ENCODE measurements at places on chromosomes 7 and 10.
A peak's percentile ranks its signal among the peaks of the same experiment; 100 is the strongest.

DNA sequence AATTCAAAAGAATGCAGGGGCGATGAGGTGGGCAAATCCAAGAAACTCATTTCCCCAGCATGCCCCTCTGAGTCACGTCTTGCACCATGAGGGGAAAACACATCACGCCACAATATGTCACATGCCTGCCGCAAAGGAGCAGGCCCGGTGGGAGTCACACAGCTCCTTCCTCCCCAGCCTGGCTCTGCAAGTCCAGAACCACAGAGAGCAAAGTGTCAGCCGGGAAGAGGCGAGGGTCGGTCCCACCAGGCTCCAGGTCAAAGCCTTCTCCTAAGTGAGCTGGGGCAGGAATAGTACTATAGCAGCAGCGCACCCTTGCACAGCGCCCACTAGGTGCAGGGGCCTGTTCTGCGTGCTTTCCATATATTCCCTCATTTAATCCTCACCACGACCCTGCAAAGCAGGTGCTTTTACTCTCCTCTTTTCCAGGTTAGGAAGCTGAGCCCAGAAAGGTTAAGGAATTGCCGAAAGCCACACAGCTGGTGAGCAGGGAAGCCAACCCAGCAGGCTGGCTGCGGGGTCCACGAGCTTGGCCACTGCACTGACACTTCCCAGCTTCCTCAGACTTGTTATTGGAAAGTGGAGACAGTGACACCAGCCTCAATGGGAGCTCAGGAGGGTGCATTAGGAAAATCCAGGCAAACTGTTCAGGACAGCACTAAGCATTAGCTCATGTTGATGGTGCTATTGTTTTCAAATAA lies 94.0 kb upstream of the ZMIZ1 start:
- DNase-seq = peak; percentile 44

GRCh38 chr7:19772841-19773760 lies at the start of gene TMEM196:
TSS of gene TMEM196 (minus strand) at chr7:19773617. CDS start at chr7:19772696, 921 bp downstream.
- DNase-seq = no peak

DNA sequence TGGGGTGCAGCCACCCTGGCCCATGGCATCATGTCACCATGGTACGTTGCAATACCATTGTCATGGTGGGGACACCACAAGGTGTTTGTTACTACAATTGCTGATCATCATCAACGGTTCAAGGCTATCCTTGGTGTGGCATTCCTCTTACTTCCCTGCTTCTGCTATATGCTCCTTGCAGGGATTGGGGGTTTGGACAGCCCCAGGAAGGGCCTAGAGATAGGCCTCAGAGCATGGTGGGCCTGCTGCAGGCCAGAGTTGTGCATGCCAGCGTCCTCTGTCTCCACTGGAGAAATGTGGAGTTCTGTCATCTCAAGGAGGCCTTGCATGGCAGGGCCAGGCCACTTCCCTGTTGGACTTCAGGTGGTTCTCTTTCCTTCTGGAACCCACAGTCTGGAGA lies 234.6 kb upstream of the MKI67 start:
- no peak for DNase-seq

GRCh38 chr7:30929686-30930085 lies 18.0 kb downstream of the AQP1 start:
- no peak for DNase-seq

GRCh38 chr7:15175152-15175551 lies 272.6 kb upstream of the DGKB start:
- no peak for DNase-seq

DNA sequence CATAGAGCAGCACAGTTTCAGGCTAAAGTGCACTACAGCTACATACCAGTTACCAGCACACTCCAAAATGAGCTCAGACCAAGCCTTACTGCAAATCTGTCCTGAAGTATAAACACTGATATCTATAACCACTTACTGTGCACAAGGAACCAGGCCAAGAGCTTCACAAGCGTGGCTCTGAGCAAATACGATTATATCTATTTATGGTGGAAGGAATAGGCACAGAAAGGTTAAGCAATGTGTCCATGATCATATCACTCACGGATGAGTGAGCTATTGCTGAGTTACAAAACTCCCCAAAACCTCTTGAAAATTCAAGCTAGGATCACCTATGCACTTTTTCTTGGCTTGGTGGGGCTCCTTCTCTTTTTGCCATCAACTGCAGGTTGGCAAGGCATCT lies 84.9 kb downstream of the GPAM start:
- no peak for DNase-seq

GRCh38 chr7:47355684-47356083 lies 226.2 kb downstream of the TNS3 start:
- DNase-seq = no peak

- DNase-seq = no peak
Measured at GRCh38 chr10:8181496-8182157, 127.1 kb downstream of the GATA3 start.

DNA sequence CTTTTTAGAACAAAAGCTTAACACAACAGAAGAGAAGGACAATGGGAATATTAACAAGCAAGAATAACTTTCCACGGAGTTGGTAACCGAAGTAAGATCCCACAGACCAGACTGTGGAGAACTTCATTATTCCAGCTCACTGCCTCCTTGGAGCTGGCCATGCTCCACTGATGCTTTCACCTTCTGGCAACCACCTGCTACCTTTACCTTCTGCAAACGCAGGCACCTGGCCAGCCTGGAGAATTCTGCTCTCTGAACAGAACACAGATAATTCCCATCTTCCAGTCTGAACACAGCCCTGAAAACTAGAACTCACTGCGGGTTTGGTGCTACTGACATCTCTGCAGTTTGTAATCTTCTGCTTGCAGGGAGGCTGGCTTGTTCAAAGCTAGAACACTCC lies 66.5 kb downstream of the JAZF1 start:
- DNase-seq = no peak

DNA sequence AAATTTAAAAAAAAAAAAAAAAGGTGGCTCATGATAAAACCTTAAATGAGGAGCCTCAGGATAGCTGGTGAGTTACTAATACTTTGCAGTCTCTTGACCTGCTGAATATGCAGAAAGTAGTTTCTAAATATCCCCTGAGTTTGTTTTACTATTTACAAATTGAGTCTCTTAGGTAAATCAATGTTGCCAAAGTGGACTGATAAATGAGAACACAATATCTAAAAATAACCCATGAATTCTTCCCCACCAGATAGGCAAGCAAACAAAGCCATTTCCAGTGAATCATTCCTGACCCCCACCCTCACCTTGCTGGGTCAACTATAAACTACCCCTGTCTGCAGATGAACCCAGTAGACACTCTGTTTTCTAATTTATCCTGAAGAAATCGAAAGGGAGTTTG lies 78.9 kb downstream of the GFRA1 start:
- DNase-seq = no peak

DNA sequence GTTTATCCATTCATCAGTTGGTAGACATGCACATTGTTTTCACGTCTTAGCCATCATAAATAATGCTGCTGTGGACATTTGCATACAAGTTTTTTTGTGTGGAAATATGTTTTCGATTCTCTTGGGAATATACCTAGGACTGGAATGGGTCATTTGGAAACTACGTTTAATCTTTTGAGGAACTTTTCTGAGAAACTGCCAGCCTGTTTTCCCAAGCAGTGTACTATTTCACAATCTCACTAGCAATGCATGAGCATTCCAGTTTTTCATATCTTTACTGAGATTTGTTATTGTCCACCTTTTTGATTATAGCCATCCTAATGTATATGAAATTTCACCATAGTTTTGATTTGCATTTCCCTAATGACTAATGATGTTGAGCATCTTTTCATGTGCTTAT lies 95.7 kb upstream of the JAZF1 start:
- DNase-seq = no peak

GRCh38 chr10:89771684-89772083 lies 70.3 kb downstream of the KIF20B start:
- no peak for DNase-seq

DNA sequence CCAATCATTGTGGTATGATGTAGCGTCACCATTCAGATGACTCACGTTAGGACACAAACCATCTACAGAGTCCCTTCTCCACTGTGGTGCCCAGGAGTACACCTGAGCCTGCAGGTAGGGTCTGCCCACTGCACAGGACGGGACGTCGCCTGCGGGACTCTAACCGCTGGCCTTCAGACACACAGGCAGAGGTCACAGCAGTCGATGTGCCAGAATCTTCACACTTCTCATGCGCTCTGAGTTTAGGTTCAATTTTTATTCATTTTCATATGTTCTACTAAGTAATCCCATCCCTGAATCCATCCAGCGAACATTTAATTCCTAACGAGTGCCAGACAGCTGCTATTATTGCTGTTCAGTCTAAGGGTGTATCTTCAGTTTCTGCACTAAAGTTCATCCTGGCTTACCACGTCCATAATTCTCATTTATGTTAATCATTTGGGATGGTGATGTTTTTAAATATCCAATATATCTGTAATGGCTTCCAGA lies 73.3 kb downstream of the CXCL12 start:
- DNase-seq = no peak

DNA sequence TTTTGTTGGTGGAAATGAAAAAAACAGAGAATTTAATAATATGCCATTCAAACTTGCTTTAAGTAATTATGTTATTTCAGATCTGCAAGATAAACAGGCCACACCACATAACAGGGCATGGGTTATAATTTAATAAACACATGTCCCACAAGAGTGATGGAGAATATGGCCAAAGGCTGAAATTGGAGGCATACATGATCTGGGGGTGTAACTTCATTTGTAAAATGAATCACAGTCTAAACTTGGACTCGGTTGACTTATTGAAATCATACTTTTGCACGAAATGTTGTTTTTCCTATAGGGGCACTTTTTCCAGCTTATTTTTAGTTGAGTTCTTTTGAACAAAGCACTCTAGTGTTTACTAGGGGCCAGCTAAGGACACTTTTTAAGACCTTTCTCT lies 151.6 kb downstream of the TMEM26 start:
- DNase-seq = no peak
